ENCODE measurements at places on chromosomes 5 and 9. TPM values are rescaled to one million over a fixed set of nuclear protein-coding genes. Genes with fewer than 3 reads are reported as not detected.
A peak's percentile ranks its signal among the peaks of the same experiment; 100 is the strongest.

GRCh38 chr9:86660146-86660943 lies 287.0 kb downstream of the GAS1 start:
- peak; percentile 37 for DNase-seq

The ZFR gene
- 19.5 TPM for polyA plus RNA-seq

DNA sequence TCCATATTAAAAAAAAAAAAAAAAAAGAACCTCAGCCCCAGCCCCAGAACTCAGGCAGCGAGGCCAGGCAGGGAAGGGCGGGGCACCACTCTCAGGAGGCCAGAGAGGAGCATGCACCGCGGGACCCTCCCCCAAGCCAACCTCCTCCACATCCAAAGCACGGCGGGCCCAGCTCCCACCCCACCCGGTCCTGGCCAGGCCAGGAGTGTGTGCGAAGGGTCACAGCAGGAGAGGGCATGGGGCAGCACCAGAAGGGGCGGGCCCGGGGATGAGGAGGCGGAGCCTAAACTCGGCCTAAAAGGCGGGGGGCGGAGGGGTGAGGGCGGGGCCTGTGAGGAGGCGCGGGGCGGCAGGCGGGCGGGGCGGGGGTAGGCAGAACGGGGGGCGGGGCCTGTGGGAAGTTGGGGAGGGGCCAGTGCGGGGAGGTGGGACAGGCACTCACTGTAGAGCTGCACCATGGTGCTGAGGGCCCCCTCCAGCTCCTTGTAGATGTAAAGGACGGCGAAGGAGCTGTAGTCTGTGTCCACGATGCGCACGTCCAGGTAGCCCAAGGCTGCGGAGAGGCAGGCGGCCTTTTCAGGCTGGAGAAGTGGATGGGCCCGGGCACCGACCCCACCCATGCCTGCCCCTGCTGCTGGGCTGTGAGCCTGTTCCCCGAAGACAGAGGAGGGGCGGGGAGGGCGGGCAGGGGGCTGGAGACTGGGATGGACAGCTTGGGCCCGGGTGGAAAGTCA lies 1.2 kb downstream of the LCN15 start:
- DNase-seq, result no peak

- DNase-seq, result no peak
These were observed 122.0 kb downstream of the COL23A1 start for GRCh38 chr5:178468196-178468685.

The SLC25A2 gene
- polyA plus RNA-seq, result not detected

DNA sequence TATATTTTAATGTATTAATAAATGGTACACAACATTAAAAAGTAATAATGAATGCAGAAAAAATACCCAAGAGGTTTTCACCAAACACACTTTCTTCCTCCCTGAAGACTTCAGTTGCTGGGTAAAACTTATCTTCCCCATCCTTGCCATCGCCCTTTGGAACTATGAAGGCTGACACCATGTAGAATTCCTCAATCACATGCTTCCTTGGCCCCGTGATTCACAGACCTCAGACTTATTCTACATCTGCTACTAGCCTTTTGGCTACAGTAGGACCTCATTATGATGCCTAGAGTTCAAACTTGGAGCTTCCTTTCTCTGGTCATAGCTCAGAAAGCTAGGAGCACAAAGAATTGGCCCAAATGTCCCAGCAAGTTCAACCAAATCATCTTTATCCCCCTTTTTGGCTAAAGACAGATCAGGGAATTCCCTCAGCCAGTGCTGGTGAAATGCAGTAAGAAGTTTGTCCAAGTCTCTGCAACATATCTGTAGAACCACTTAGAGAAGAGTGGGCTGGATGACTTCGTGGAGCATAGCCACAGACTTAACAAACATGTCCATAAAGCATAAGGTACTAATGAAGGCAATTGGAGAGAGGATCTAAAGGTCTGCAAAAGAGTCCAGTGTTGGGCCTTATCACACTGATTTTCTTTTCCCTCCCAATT lies 253.5 kb downstream of the SEC61B start:
- no peak for DNase-seq

DNA sequence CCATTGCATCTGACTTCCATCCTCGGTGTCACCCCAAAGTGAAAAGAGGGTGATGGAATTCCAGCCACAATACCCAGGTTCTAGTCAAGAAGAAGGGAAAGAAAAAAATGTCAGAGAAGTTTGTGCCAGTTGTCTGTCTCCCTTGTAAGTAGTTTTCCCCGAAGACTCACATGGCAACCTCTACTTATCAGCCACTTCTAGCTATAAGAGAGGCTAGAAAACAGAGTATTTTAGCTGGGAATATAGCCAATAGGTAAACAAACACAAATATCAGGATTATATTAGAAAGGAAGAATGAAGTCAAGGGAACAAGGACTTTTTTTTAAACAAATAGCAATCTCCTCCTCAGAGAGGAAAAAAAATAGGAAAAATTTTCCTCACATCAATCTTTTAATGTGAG lies 12.2 kb upstream of the ISL1 start:
- DNase-seq, result no peak

DNA sequence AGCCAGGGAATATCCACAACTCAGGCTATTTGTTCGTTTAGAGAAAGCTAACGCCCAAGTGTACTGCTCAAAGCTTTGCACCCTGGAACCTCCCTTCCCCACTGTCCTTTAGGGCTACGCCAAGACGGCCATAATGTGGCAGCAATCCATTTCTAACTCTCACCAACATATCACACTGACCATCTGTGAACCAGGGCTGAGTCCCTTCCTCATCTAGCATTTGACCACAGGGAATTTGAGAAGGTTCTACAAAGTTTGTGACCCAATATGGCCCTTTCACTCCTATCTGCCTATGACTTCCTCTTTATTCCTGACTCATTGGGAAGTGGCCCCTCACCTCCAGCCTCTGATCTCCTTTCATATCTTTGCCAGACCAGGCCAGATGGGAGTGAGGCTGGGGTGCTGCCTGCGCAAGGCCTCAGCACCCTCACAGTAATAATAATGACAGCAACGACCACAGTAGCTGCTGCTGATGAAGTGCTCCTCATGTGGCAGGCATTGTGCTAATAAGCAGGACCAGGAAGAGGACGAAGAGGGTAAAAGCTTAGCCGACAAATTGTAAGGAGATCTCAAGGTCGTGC lies 9.3 kb upstream of the ARAP3 start:
- DNase-seq, result no peak

DNA sequence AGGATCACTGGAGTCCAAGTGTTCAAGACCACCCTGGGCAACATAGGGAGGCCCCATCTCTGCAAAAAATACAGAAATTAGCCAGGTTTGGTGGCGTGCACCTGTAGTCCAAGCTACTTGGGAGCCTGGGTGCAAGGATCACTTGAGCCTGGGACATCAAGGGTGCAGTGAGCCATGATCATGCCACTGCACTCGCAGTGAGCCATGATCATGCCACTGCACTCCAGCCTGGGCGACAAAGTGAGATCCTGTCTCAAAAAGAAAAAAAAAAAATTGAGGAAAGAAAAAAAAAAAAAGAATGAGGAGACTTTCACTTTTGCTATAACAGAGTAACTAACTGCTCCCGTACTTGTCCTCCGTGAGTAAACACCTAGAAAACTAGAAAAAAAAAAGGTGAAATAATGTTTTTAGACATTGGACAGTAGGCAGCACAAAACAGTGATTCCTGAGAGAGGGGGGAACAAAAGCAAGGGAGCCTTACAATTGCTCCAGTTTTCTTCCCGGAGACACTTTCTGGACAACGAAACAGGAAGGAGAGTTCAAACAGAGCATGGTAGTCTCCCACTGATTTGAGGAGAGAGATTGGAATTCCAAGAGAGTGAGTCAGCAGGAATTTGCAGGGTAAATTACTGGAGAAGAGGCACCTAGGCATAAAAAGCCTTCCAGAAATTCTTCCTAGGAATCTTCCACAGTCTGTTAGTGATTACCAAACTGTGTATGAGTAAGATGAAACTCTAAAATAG lies 6.9 kb upstream of the ZBTB5 start:
- DNase-seq, result peak; percentile 95

GRCh38 chr9:97186493-97186892 lies 121.0 kb upstream of the CCDC180 start:
- DNase-seq, result peak; percentile 1

DNA sequence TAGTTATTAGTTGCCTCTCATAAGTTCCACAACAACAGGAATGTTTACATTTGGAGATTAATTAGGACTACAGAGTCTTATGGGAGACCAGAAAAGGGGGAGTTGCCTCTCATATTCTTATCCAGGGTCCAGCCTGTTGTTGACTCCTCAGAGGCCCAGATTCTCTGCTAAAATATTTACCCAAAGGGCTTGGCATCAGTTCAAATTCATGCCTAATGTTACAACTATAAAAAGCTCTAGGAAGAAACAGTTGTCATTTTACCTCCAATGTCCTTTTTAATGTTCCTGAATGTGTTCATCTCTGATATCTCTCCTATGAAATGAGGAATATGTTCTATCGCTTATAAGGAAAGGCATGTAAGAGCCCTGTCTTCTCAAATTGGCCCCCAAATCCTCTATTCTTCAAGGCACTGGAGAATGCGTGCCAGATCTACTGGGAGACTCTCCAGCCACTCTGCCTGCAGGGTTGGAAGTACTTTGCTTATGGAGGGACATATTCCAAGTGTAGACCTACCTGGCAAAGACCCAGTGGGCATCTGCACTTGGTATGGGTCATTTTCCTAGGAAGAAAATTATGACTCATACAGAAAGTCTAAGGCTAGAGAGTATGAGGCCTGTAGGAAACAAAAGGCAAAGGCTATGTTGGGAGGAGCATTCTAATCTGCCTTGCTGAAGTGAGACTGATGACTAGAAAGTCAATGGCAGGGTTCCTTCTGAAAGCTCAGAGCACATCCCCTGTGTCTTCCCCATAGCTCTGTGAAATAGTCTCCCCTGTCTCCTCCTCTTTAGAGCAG lies 192.6 kb downstream of the ESM1 start:
- DNase-seq, result peak; percentile 13

DNA sequence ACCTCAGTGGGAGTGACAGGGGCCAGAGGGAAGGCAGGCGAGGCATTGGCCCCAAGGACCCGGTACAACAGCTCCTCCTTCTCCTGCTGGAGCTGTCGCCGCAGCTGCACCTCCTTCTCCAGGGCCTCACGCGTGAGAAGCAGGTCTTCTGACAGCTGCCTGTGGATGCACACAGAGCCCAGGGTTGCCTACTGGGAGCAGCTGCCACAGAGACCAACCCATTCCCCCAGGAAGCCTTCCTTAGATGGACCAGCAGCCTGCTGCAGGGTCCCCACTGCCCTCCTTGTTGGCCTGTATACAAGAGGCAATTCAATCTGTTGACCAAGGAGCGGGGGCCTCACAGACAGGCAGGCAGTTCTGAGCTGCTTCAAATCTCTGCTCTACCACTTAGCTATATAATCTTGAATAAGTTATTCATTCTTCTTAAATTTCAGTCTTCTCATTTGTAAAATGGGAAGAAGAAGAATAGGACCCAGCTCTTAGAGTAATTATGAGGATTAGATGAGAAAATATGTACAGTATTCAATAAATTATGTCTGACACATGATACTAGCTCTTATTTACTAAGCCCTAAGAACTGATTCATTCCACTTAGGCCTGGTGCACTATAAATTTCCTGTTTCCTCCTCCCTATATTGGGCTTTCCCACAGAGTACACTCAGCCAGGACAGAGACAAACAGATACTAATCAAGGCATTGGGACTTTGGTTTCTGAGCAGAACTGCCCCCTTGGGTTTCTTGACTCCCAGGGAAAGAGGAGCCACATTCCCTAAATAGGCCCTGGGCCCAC lies 26.1 kb upstream of the ANXA6 start:
- peak; percentile 28 for DNase-seq

The GRIA1 gene
- 0.09 TPM for polyA plus RNA-seq

GRCh38 chr5:1064383-1065142 lies 47.3 kb downstream of the SLC12A7 start:
- no peak for DNase-seq

The CNTFR gene
- not detected for polyA plus RNA-seq

The PCDHB11 gene
- polyA plus RNA-seq, result not detected

DNA sequence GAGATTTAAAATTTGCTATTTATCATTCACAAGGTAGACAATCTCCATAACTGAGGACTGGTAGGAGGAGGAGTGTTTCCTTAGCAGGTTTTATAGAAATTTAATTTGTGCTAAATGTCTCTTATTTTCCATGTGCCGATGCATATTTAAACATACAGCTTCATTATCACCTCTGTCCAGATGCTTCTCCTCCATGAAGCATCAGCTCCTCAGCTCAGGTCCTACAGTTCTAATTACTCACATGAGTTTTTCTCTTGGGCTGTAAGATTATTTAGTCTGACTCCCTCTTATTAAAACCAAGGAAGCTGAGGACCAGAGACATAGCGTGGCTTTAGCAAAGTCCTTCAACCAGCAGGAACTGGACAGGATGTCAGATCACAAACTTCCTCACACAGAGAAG lies 300.2 kb upstream of the PANK3 start:
- DNase-seq, result no peak

The ANKRD34B gene
- not detected for polyA plus RNA-seq

The LHX3 gene
- polyA plus RNA-seq, result not detected

The TEX48 gene
- polyA plus RNA-seq, result not detected

DNA sequence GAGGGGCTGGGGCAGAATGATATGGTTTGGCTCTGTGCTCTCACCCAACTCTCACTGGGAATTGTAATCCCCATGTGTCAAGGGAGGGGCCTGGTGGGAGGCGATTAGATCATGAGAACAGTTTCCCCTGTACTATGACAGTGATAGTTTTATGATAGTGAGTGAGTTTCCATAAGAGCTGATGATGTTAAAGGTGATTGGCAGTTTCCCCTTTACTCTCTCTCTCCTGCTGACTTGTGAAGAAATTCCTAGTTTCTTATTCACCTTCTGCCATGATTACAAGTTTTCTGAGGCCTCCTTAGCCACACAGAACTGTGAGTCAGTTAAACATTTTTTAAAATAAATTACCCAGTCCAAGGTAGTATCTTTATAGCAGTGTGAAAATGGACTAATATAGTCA lies 120.4 kb upstream of the CDH9 start:
- DNase-seq, result peak; percentile 57

The SOWAHA gene
- polyA plus RNA-seq, result not detected

GRCh38 chr9:92726348-92726747 lies 38.3 kb downstream of the BICD2 start:
- no peak for DNase-seq

The IL7R gene
- 1.2 TPM for polyA plus RNA-seq

The RGMB gene
- polyA plus RNA-seq, result 10.8 TPM

GRCh38 chr5:57386958-57387357 lies 95.7 kb downstream of the ACTBL2 start:
- DNase-seq, result peak; percentile 37

GRCh38 chr5:176870110-176870591 lies 29.0 kb downstream of the HK3 start:
- DNase-seq, result no peak

The ANKRD31 gene
- 0.01 TPM for polyA plus RNA-seq

The NACC2 gene
- polyA plus RNA-seq, result 2.6 TPM

DNA sequence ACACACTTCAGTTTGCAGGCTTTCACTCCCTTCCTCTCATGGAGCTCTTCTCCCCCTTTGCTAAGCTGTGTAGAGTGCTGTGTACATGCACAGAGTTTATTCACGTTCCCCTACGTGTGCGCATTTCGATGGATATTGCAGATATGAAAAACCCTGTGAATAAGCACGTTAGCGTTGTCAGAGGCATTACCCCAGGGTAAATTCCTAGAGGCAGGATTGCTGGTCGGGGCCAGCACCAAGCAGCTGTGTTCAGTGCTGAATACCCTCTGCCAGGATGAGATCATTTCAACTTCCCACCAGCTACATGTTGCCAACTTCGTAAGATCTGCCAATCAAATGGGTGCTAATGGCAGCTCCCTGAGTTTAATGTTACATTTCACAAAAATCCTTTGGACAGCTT lies 172.3 kb upstream of the PPP1R26 start:
- DNase-seq, result peak; percentile 1

GRCh38 chr5:78594610-78595457 lies 53.7 kb downstream of the LHFPL2 start:
- peak; percentile 87 for DNase-seq

Data from foreskin keratinocyte (primary cell).